C1 segment of cervical spinal cord (tissue), 14 donors: ENCODE measurements at places on chromosomes 7 and 10.

GRCh38 chr7:155979994-155980393 is 167.7 kb upstream of the SHH start:
- no peak for DNase-seq

DNA sequence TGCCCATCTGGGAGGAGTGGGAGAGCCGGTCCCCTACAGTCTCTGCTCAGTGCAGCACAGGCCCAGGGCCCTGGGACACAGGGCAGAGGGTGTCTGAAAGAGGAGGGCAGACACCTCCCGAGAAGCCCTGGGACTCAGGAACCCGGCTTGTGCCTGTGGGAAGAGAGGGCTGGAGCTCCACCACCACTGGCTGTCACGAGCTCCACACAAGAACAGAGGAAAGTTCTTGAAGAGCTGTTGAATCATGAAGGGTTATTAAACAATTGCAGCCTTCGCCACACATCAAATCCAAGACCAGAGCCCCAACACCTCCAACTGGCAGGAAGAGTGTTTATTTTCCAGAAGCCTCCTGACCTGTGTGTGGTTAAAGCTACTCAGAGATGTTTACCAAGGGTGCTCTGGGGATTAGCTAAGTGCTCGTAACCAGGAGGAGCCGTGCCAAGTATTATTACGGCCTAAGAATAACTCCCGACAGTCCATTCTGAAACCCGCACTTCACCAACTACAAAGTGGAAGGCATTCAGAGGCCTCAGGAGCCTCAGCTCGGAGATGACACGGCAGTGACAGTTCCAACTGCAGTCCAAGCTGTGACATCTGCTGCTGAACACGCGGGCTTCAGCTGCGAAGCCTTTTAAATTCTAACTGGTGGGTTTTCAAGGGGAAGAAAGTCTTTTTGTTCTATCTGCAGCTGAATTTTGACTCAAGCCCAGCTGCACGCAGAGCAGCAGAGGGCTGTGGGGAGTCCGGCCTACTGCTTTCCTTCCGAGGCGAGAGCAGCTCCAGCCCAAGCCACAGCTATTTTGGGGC is 75.1 kb downstream of the MAD1L1 start:
- peak; percentile 33 for DNase-seq

GRCh38 chr10:48450741-48451466 is 144.4 kb downstream of the MAPK8 start:
- DNase-seq = no peak

DNA sequence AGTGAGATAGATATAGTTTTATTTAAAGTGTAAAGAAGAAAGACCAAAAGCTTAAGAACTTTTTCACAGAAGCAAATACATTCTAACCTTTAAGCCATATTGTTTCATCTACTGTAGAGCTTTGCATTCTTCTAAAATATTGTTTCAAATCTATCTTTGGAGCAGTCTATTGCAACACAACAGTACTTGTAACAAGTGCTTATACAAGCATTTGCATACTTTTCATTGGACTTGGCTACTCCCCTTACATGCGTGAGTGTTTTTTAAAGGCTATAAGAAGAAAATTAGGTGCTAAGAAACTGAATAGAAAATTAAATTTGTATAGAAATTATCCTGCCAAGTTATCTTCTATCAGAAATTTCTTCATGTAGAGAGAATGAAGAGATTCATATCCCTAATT is 45.3 kb downstream of the SEMA3E start:
- DNase-seq = no peak

- no peak for DNase-seq
These were observed 460.1 kb downstream of the MAGI2 start for GRCh38 chr7:78993341-78993740.
